ENCODE measurements at places on chromosomes 2 and 18. TPM values are rescaled to one million over a fixed set of nuclear protein-coding genes. Genes with fewer than 3 reads are reported as not detected.

NEURL3 gene
- 1.2 TPM for total RNA-seq

ALPP gene
- total RNA-seq = not detected

SIX3 gene
- not detected for total RNA-seq

B3GNT2 gene
- 36.7 TPM for total RNA-seq

APCDD1 gene
- total RNA-seq = not detected

ANKRD36C gene
- total RNA-seq = 78.8 TPM

SP5 gene
- total RNA-seq = 0.12 TPM

HAAO gene
- total RNA-seq = 0.80 TPM

UGT1A4 gene
- total RNA-seq = not detected

Data from T-helper 1 cell treated with Interleukin-12 subunit alpha and Interleukin-12 subunit beta and Interleukin-4 antibody, amounts not matched to agents 30 ng/mL and 1 ng/mL, for 36 hours (primary cell).